ENCODE measurements at places on chromosomes 2 and 18.
A peak's percentile ranks its signal among the peaks of the same experiment; 100 is the strongest.

DNA sequence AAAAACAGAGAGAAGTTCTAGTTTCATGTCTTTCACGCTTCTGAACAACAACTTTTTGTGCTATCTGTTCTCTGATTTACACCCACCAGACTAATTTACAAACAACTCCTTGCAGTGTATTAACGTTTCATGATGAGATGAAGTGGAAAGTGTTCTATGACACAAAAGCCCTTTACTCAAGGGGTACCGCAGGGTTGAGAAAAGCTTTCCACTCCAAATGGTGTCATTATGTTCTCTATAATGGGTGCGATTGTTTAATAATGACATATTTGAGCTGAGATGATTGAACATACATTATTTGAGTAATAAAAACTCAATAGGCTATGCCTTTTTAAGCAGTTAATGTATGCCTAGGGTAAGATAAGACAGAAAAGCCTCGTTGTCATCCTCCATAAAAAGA is 76.3 kb downstream of the ACTR3 start:
- DNase-seq = no peak

GRCh38 chr2:120358734-120359465 is 13.0 kb downstream of the INHBB start:
- no peak for DNase-seq

- DNase-seq = no peak
These were observed 131.1 kb downstream of the LRRTM4 start for GRCh38 chr2:77391119-77391518.

DNA sequence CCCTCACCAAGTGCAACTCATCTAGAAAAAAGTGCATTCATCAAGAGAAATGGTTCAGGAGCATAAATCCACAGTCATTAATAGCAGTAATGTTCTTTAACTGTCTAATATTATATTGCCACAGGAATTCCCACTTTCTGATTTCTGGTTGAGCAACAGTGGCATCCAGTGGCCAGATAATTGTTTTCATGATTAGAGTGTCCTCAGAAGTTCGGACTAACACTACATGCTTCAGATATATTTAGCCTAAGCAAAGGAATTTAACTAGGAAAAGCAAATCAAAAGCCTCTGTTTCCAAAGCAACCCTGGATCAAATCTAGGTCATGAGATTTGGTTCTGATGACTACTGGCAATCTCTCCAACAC is 9.8 kb upstream of the ERBB4 start:
- DNase-seq = no peak

- DNase-seq = no peak
These were observed 242.0 kb downstream of the HAUS1 start for GRCh38 chr18:46346213-46346612.

- no peak for DNase-seq
These were observed 69.4 kb upstream of the MMADHC start for GRCh38 chr2:149656996-149657395.

DNA sequence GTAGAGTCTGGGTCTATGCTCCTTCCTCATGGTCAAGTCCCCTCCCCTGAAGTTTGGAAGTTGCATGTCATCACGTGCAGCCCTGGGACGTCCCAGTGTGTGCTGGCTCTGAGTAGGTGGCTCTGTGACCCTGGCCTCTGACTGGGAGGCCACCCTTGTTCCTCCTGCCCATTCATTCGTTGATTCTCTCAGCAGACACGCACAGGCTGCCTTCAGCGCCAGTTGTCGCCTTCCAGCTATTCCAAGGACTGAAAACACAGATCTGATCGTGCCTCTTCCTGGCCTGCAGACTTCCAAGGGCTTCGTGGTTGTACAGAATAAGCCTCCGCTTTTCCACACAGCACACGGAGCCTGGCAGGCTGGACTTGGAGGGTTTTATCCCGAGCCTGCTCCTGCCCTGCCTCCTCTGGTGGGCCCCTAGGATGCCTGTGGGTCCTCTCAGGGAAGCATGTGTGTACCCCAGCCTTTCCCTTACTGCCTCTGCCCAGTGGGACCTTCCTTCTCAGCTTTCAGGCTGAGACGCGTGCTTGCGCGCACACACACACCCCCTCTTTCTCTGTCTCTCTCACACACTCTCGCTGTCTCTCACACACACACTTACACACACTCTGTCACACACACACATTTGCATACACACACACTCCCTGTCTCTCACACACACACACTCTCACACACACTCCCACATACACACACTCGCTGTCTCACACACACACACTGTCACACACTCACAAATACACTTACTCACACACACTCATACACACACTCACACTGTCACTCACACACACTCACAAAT is 17.7 kb downstream of the SH3BP4 start:
- DNase-seq = no peak

DNA sequence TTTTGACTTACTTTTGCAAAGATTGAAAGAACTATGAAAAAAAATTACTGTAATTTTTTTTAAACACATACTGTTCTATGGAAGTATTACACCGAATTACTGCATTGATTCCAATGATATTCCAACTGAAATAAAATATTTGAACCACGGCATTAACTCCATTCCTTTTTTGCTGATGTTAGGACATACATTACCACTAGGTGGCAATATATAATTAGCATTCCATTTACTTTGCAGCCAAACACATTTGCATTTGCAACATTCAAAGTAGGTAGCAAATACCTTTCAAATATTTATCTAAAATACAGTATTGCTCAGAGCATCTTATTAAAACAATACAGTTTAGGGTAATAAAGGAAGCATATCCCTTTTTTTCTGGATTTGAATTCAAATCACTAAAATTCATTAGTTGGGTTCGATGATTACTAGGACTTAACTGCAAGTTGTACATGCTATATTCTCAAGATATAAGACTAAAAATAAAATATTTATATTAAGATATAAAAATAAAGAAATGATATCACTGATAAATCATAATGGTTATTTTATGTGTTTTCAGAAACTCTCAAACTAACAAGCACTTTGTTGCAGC is 31.3 kb downstream of the LANCL1 start:
- peak; percentile 15 for DNase-seq

GRCh38 chr2:1488181-1488671 is 75.0 kb downstream of the TPO start:
- no peak for DNase-seq

DNA sequence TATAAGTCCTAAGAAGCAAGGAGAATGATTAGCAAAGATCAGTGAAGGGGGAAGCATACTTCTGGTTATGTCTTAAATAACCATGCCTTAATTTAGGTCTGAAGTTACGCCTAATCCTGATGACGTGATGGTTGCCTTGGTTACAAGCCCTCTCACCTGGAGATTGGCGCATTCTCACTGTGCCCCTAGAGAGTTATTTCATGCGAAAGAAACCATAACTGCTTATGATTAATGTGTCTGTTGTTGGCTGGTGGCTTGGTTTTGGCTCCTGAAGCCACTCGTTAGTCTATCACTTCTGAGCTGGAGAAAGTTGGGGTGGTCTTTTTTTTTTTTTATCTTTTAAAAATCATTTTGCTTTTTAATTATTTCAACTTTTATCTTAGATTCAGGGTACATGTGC is 47.0 kb downstream of the TNFRSF11A start:
- no peak for DNase-seq

- DNase-seq = no peak
These were observed 828 bp downstream of the CIB4 start for GRCh38 chr2:26640331-26640745.

- DNase-seq = no peak
These were observed 257.5 kb upstream of the EPAS1 start for GRCh38 chr2:46039543-46040303.

DNA sequence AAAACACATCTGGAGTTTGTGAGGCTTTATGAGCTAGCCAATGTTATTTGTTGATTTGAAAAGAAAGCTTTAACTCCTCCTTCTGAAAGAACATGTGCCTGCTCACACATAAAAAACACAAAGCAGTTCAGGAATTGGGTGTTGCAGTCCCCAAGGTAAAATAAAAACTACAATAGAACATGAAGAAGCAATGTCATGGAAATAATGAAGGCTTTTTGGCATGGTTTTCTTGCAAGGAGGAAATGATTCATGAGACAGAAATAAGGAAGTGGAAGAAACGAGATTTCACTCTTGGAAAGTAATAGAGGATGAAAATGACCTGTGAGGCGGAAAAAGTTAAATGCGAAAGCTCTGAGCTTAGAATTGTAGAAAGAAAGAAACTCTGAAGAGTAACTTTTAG is 81.1 kb downstream of the TRIB2 start:
- no peak for DNase-seq

DNA sequence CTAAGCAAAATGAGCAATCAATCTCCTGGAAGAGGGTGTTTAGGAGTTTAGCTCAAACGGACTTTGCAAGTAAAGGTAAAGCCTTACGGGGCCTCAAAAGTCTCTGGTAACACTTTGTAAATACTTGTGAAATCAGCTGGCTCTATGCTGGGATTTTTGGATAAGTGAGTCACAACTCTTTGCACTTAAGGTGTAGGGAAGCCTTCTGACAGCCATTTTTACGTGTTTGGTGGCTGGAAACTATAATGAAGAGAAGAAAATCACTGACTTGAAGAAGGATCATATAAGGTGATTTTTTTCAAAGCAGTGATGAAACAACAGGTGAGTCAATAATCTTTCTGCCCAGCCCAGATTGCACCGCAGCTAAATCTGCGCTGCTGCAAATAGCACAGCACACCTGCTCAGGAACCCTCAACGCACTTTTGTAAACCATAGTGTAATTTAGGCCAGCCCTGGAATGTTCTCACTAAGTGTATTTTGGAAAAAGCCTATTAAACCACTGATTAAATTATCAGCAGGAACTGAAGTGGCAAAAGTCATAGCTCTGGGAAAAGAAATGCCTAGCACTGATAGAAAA is 218.8 kb downstream of the AGPS start:
- DNase-seq = no peak

- DNase-seq = no peak
These were observed 63.2 kb downstream of the MOGAT1 start for GRCh38 chr2:222734703-222735014.

GRCh38 chr2:163565192-163565591 is 170.6 kb downstream of the FIGN start:
- no peak for DNase-seq

- no peak for DNase-seq
These were observed 7.3 kb upstream of the SETBP1 start for GRCh38 chr18:44673256-44673880.

DNA sequence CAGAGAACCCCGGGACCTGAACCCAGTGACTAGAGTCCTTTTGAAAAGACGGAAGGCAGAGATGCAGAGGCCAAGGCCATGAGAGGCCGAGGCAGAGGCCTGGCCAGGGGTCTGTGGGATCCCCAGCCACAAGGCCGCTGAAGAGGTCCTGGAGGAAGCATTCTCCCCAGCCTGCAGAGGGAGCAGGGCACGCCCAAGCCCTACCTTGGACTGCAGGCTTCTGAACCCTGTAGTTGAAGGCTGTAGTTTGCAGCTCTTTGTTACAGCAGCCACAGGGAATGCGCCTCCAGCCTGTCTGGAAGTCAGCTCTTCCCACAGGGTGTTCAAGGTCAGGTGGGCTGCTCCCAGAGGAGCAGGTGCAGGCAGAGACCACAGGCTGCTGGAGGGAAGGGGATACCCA is 22.1 kb upstream of the PXDN start:
- DNase-seq = no peak

- no peak for DNase-seq
These were observed 16.2 kb downstream of the PSTPIP2 start for GRCh38 chr18:46055838-46056230.

DNA sequence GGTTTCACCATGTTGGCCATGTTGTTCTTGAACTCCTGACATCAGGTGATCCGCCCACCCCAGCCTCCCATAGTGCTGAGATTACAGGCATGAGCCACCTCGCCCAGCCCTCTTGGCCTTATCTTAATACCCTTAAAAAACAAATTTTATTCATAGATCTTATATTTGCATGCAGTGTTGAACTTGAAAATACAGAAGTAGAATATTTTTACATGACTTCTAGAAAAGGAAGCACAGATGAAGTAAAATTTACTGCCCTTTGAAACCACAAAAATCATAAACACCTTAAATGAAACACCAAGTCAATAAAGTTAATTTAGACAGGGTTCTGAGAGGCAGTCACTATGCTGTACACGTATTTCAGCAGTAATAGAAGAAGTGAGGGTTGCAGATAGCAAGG is 145.7 kb downstream of the CERS6 start:
- DNase-seq = no peak

GRCh38 chr2:59239146-59239545 is 998.0 kb upstream of the FANCL start:
- DNase-seq = no peak

DNA sequence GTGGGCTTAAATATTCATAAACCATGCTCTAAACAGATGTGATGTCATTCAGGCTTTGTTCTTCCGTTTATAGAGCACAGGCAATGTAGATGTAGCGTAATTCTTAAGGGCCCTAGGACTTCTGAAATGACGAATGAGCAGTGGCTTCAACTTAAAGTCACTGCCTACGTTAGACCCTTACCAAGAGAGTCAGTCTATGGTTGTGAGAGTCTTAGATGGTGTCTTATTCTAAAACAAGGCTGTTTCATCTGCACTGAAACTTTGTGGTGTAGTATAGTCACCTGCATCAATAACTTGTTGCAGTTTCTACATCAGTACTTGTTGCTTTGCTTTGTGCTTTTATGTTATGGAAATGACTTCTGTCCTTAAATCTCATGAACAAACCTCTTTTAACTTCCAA is 56.0 kb downstream of the PIK3C3 start:
- no peak for DNase-seq

- DNase-seq = no peak
These were observed 109.2 kb downstream of the SCN2A start for GRCh38 chr2:165348441-165348840.

GRCh38 chr2:48711343-48711742 is 44.2 kb downstream of the LHCGR start:
- no peak for DNase-seq

DNA sequence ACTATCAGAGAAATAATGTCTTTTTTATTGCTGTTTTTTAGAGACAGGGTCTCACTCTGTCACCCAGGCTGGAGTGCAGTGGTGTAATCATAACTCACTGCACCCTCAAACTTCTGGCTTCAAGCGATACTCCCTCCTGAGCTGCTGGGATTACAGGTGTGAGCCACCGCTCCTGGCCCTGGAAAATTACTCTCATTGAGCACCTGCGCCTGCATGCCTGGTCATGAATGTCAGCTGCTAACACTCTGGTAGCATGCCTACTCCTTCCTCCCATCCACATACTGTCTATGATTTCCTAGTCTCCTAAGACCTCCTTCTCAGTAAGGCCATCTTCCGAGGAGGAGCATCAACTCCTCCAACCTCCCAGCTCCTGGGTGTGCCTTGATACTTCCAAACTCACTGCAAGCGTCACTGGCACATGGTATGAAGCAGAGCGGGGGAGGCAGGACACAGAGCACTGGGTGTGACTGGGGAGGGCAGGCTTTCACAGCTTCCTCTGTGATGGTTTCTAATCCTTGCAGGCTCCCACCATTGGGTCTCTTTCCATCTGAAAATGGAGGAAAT is 1.6 kb upstream of the MAP2 start:
- no peak for DNase-seq

All from CD4-positive, alpha-beta T cell treated with Interleukin-12 subunit alpha and Interleukin-12 subunit beta, for 1 hour (primary cell).